Activated CD4-positive, alpha-beta memory T cell treated with anti-CD3 and anti-CD28 coated beads for 36 hours (primary cell): ENCODE measurements at places on chromosomes 12 and 14. TPM values are rescaled to one million over a fixed set of nuclear protein-coding genes. Genes with fewer than 3 reads are reported as not detected.

Gene NPFF
- total RNA-seq: 0.58 TPM

Gene RERG
- total RNA-seq: not detected

Gene TAS2R9
- total RNA-seq: not detected

Gene CD9
- total RNA-seq: 2.3 TPM

Gene LGR5
- total RNA-seq: not detected

Gene KRT82
- total RNA-seq: not detected

Gene KIF5A
- 0.99 TPM for total RNA-seq

Gene FRMD6
- total RNA-seq: 3.2 TPM

Gene IGF1
- not detected for total RNA-seq

Gene POTEG
- total RNA-seq: not detected

Gene GPR68
- total RNA-seq: 6.9 TPM

Gene CLEC2B
- total RNA-seq: 13.7 TPM

GRCh38 chr12:86376052-86376451, 119.9 kb upstream of the MGAT4C start:
- no peaks in the 10 kb centered on the region for H3K27me3 ChIP-seq
- no peaks in the 10 kb centered on the region for H3K4me1 ChIP-seq
- H3K36me3 ChIP-seq: no peaks in the 10 kb centered on the region
- DNase-seq: no peak
- H3K27ac ChIP-seq: no peak overlapping the region

DNA sequence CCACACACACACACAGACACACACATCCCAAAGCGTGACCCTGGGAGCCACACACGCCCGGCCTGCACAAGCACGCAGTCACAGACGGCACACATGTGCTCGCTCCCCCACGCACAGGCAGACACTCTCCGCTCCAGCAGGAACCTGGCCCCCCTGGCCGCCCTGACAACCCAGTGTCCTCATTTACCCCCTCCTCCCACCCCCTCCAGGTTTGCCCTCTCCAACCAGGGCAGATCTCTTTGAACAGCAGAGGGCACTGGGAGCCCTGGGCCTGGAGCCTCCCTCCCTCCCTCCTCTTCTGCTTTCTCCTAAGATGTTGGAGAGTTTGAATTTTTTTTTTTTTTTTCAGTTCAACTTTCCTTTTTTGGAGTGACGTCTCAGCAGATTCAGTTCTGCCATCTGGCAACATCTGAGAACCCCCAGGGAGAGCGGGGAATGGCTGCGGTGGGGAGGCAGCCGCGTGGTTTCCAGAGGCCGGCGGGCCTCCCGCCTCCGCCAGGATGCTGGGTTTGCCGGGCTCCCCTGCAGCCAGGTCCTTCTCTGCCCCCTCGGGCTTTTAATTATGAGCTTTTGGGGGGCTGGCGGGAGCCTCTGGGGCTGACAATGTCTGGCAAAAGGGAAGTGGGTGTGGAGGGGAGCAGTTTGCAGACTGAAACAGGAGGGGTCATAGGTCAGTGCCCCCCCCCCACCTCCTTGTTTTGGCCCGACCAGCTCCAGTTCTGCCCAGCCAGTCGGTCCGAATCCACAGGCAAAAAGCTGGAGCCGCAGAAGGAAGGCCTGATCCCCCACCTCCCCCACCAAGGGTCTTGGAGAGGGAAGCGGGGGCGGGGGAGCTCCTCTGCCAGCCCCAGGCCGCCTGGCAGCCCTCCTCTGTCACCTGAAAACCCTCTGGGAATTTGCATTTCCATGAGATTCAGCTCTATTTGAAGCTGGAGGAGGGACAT, 1.3 kb upstream of the NCOR2 start:
- H3K4me1 ChIP-seq: peaks cover 22% of the 10 kb centered on the region
- no peak overlapping the region for H3K4me3 ChIP-seq
- no peaks in the 10 kb centered on the region for H3K36me3 ChIP-seq
- DNase-seq: peak; percentile 41

- DNase-seq: no peak
Observed at GRCh38 chr14:103623883-103624482, 5.0 kb upstream of the KLC1 start.

- H3K4me3 ChIP-seq: no peak overlapping the region
- H3K36me3 ChIP-seq: no peaks in the 10 kb centered on the region
- DNase-seq: no peak
- H3K4me1 ChIP-seq: peaks cover 8% of the 10 kb centered on the region
- H3K27me3 ChIP-seq: peaks cover 2% of the 10 kb centered on the region
Observed at GRCh38 chr14:104898195-104898558, 26.5 kb upstream of the PLD4 start.

DNA sequence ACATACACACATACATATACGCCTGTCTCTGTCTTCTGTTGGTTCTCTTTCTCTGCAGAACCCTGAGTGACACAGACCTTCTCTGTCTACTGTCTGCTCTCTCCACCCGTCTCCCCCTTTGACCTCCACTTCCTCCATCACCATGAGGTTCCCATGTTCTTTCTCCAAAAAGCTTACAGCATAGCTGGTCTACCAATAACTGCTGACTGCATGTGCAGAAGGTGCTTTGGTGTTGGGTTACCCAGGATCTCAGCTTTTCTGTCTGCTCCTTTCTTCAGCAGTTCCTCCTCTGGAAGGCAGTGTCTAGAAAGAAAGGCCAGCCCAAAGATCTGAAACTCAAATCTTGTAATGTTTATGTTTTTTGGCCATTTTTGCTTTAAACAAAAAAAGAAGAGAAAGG, 125.6 kb downstream of the SMOC1 start:
- H3K27me3 ChIP-seq: no peaks in the 10 kb centered on the region
- H3K4me3 ChIP-seq: no peak overlapping the region
- H3K36me3 ChIP-seq: no peaks in the 10 kb centered on the region
- H3K4me1 ChIP-seq: no peaks in the 10 kb centered on the region
- no peak for DNase-seq

- peaks cover 7% of the 10 kb centered on the region for H3K27me3 ChIP-seq
- H3K4me3 ChIP-seq: no peak overlapping the region
- no peaks in the 10 kb centered on the region for H3K36me3 ChIP-seq
Observed at GRCh38 chr12:113424915-113425823, 3.0 kb downstream of the SDSL start.

DNA sequence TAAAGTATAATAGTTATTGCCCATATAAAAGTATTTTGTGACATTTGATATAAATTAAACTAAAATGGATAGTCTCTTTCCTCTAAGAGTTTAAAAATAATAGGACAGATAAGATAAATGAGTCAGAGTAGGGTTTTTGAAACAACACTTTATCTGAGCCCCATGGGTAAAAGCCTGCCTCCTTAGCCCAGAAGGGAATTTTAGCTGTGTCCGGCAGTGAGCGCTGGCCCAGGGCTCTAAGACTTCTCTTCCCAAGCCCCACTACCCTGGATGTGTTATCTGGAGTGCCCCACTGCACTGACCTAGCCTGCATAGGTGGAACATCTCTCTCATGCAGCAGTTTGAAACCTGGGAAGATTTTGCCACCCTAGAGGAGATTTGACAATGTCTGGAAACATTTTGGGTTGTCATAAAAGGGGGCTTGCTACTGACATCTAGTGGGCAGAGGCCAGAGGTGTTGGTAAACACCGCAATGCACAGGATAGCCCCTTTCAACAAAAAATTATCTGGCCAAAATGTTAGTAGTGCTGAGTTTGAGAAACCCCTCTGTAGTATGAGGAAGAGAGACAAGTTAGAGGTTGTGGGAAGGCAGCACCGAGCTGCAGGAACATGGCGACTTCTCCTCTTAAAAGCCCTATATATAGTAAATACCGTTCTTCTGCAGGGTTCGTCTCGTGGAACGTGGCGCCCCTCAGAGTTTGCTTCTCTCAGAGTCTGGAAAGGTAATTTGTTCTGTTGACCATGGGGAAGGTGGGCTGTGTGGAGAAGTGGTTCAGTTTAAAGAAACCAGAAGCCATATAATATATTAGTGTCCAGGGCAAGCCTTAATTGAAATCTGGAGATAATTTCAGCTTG, 29.3 kb upstream of the ATF1 start:
- no peaks in the 10 kb centered on the region for H3K4me1 ChIP-seq
- no peak overlapping the region for H3K27ac ChIP-seq
- DNase-seq: peak; percentile 13
- H3K27me3 ChIP-seq: no peaks in the 10 kb centered on the region
- no peak overlapping the region for H3K4me3 ChIP-seq
- H3K36me3 ChIP-seq: peaks cover 45% of the 10 kb centered on the region

DNA sequence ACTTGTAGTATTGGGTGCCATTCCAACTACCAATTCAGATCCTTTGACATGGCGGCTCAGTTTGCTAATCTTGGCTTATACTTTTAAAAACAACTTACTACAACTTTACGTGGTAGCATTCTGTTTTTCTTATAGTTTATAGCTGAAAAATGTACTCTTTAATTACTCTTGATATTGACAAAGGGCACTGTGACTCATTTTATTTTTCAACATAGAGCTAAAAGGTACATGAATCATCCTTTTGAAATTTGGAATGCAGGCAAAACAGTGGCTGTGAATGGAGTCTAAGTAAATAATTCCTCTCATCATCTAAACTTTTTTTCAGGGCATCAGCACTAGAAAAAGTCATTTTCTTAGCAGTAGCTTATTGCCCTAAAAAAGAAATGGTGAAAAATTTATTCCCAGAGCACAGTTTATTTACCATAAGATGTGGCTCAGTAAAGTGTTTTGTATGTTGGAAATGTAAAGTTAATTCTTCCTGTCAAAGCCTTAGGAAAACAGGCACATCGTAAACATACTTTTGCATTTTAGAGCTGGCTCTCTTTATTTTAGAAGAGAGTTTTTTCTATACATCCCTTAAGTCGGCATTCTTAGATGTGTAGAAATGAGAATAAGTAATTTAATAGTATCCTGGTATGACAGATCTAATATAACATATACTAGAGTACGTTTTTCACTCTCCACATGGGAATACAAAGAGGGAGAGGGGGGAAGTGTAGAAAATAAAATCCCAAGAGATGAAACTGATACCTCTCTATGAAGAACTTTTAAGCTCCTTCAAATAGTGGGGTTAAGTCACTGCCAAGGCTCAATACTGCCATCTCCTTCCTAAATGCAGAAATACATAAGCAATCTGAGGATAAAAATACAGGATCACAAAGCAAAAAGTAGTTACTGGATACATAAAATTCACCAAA, 55.2 kb downstream of the SLC25A21 start:
- H3K4me3 ChIP-seq: no peak overlapping the region
- H3K27ac ChIP-seq: no peak overlapping the region
- no peaks in the 10 kb centered on the region for H3K36me3 ChIP-seq
- H3K4me1 ChIP-seq: no peaks in the 10 kb centered on the region

DNA sequence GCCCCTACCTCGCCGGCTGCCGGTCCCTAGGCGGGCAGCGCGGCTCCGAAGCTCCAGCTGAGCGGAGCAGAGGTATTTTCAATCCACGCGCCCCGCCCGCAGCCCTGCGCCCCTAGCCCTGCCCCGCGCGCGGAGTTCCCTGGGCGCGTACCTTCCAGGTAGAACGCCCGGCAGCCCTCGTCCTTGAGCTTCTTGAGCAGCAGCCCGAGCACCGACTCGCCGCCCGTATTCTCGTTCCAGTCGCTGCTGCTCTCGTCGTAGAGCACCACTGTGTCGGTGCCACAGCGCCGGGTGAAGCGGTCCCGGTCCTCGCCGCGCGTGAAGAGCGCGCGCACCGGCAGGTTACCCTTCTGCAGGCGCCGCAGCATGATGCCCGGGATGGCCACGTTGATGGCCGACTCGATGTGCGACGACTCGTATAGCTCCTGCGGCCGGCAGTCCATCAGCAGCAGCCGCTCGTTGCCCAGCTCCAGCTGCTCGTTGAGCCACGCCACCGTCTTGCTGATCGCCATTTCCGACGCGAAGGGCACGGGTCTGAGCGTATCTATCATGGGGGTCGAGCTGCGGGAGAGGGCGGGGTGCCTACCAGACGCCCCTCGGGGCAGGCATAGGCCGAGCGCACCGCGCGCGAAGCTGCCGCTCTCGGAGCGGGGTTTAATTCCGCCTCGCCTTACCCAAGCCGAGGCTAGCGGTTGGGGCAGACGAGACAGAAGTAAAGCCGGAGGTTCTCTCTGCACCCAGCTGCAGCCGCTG, 636 bp downstream of the DUSP6 start:
- H3K36me3 ChIP-seq: peaks cover 44% of the 10 kb centered on the region
- H3K27me3 ChIP-seq: peaks cover 2% of the 10 kb centered on the region
- peak; percentile 55 for DNase-seq
- H3K27ac ChIP-seq: peak overlapping the region; percentile 96
- H3K4me1 ChIP-seq: peaks cover 46% of the 10 kb centered on the region

DNA sequence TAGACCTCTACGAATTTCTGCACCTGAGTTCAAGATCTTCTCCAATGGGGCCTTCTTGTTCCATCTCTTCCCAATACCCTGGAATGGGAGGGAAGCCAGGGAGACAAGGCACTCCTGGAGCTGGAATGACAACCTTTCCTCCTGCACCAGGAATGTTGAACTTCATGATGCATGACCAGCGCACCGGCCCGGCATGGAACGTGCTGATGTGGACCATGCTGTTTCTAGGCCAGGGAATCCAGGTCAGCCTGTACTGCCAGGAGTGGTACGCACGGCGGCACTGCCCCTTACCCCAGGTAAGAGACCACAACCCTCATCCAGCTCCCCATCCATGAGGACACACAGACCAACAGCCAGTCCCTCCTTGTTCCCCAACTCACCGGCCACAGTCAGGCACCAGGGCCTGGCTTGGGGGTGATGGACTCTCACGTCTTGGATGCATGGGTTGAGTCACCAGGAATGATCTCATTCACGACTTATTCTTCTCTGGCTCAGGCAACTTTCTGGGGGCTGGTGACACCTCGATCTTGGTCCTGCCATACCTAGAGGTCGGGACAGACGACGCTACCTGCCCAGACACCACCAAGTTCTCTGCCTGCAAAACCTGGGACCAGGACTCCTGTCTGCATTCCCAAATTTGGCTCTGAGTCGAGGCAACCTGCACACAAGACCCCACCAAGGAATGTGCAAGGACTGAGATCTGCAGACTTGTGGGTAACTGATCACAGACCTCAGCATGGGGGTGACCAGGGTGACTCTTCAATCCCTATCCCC, 20.5 kb downstream of the SOAT2 start:
- H3K27ac ChIP-seq: no peak overlapping the region
- no peak overlapping the region for H3K4me3 ChIP-seq
- H3K4me1 ChIP-seq: no peaks in the 10 kb centered on the region
- DNase-seq: no peak
- H3K27me3 ChIP-seq: no peaks in the 10 kb centered on the region
- no peaks in the 10 kb centered on the region for H3K36me3 ChIP-seq

- H3K4me1 ChIP-seq: peaks cover 21% of the 10 kb centered on the region
- no peak overlapping the region for H3K4me3 ChIP-seq
- H3K27me3 ChIP-seq: no peaks in the 10 kb centered on the region
- no peak overlapping the region for H3K27ac ChIP-seq
- DNase-seq: no peak
Observed at GRCh38 chr14:72717220-72717619, 176.7 kb downstream of the DPF3 start.

GRCh38 chr12:115640929-115641328, 636.6 kb downstream of the MED13L start:
- H3K36me3 ChIP-seq: no peaks in the 10 kb centered on the region
- no peak overlapping the region for H3K4me3 ChIP-seq
- H3K27me3 ChIP-seq: no peaks in the 10 kb centered on the region
- H3K4me1 ChIP-seq: no peaks in the 10 kb centered on the region
- no peak overlapping the region for H3K27ac ChIP-seq

DNA sequence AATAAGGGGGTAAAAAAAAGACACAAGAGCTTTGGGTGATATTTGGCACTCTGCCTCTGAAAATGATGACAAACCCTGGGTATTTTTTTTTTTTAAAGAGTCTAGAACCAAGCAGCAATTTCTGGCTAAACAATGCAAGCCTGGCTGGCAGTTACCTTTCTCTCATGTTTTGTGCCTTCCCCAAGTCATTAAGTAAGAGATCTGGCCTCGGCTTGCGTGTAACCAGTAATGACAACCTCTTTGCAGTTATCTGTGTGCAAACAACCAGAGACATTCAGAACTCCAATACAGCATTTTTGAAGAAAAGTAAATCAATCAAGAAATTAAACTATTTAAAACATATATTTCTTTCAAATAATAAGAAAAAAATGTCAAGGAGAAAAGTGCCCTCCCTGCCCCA, 167.5 kb downstream of the KCNC2 start:
- DNase-seq: no peak
- H3K27me3 ChIP-seq: peaks cover 4% of the 10 kb centered on the region
- no peaks in the 10 kb centered on the region for H3K36me3 ChIP-seq
